Activated CD8-positive, alpha-beta memory T cell treated with anti-CD3 and anti-CD28 coated beads, Interleukin-2, amount 10 ng/mL, durations not matched to agents 7 days and 5 days (primary cell): ENCODE measurements at places on chromosomes 7 and 10. TPM values are rescaled to one million over a fixed set of nuclear protein-coding genes. Genes with fewer than 3 reads are reported as not detected.
A peak's percentile ranks its signal among the peaks of the same experiment; 100 is the strongest.

- peaks cover 9% of the 10 kb centered on the region for H3K27me3 ChIP-seq
- no peak overlapping the region for H3K27ac ChIP-seq
- no peaks in the 10 kb centered on the region for H3K36me3 ChIP-seq
- no peak overlapping the region for H3K4me3 ChIP-seq
Measured at GRCh38 chr7:128120976-128121490, 89.8 kb upstream of the LRRC4 start.

DNA sequence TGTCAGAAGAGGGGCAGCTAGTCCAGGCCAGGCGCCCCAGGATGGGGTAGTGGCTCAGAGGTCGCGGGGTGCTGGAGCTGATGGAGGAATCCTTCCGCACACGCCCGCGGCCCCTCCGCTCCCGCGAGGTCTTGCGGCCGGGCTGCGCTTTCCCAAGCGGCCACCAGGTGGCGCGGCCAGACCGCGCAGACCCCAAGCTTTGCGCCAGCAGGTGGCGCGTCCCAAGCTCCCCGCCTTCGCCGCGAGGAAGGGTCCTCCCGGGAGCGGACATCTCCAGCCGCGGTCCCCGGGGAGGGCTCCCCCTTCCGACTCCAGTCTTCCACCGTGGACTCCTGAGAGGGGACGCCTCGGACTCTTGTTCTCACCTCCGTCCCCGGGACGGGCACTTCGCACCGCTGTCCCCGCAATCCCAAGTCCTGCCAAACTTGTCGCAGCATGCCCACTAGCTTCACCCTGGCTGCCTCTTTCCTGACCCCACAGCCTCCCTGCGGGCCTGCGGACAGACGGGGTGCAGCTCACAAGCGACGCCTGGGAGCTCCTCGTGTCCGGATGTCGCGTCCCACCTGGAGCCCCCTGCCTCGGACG lies 19.4 kb downstream of the KCNK18 start:
- H3K4me1 ChIP-seq, result peaks cover 7% of the 10 kb centered on the region
- peaks cover 34% of the 10 kb centered on the region for H3K27me3 ChIP-seq
- H3K4me3 ChIP-seq, result peak overlapping the region; percentile 66
- no peaks in the 10 kb centered on the region for H3K36me3 ChIP-seq

GRCh38 chr7:27079234-27079975 lies 16.4 kb downstream of the HOXA1 start:
- H3K36me3 ChIP-seq, result no peaks in the 10 kb centered on the region
- no peak for DNase-seq
- H3K27me3 ChIP-seq, result peaks cover 14% of the 10 kb centered on the region
- no peak overlapping the region for H3K27ac ChIP-seq

- no peak overlapping the region for H3K4me3 ChIP-seq
- no peak for DNase-seq
- no peak overlapping the region for H3K27ac ChIP-seq
Measured at GRCh38 chr10:128451879-128452278, 325.7 kb upstream of the MKI67 start.

DNA sequence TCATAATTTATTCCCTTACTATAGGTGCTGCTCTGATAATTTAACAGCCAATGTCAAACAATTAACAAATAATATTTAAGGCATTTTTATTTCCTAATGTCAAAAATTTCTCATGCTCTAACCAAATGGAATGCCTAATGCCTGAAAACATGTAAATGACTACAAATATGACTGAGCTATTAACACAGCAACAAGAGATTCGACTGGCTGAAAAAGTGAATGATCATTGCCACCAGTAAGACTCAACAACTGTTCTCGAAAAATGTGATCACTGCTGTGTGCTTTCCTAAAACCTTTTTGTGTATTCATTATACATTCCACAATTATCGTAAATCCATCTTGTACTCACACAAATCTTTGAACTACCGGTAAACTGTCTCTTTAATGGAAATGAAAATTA lies 118.7 kb downstream of the NPY start:
- H3K4me3 ChIP-seq, result no peak overlapping the region
- no peak for DNase-seq
- H3K27ac ChIP-seq, result no peak overlapping the region
- no peaks in the 10 kb centered on the region for H3K36me3 ChIP-seq
- peaks cover 6% of the 10 kb centered on the region for H3K27me3 ChIP-seq

GRCh38 chr10:46223064-46223480 lies 63.7 kb upstream of the ANTXRL start:
- no peak overlapping the region for H3K4me3 ChIP-seq
- H3K36me3 ChIP-seq, result no peaks in the 10 kb centered on the region
- H3K4me1 ChIP-seq, result peaks cover 17% of the 10 kb centered on the region
- H3K27ac ChIP-seq, result no peak overlapping the region
- H3K27me3 ChIP-seq, result no peaks in the 10 kb centered on the region
- DNase-seq, result peak; percentile 38

DNA sequence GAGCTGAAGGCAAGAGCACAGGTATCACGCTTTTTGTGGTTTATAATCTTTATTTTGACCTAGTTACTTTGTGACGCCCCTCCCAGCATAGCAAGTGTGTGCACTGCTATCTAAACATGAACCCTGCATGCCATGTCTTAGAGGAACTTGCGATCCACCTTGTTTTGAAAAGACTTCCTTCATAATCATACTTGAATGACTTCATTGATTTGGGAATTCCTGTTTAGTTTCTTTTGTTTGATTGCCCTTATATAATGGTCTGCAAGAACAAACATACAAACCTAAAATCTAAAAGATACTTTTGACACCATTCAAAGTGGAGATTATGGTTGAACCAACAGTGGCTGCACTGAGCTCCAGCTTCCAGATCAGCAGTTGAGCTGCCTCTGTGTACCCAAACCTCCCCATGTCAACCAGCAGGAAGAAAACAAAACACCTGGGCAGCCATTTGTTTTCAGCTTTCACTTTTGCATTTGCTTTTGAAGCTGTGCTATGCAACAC lies 132.6 kb downstream of the CELF2 start:
- no peaks in the 10 kb centered on the region for H3K36me3 ChIP-seq
- no peaks in the 10 kb centered on the region for H3K27me3 ChIP-seq
- no peak for DNase-seq
- H3K4me3 ChIP-seq, result peak overlapping the region; percentile 75
- peak overlapping the region; percentile 97 for H3K27ac ChIP-seq
- peaks cover 82% of the 10 kb centered on the region for H3K4me1 ChIP-seq

DNA sequence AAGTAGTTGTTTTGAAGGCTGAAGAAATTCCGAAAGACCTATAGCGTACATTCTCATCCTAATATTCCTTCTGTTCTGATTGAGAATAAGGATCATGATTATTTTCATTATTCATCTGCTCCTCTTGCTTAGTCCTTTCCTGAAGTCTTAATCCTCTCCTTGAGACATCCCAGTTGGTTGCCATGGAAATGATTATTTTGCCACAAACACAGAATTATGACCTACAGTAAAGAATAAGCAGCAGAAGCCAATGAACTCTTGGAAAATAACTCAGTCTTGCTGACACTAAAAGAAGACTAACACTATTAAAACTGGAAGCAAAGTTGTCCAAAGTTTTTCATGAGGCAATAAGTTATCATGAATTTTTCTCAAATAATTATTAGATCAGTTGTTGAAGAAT lies 47.8 kb upstream of the JAZF1 start:
- no peak overlapping the region for H3K4me3 ChIP-seq
- H3K4me1 ChIP-seq, result no peaks in the 10 kb centered on the region

- DNase-seq, result no peak
- no peak overlapping the region for H3K4me3 ChIP-seq
- peaks cover 21% of the 10 kb centered on the region for H3K27me3 ChIP-seq
- no peaks in the 10 kb centered on the region for H3K36me3 ChIP-seq
- peaks cover 2% of the 10 kb centered on the region for H3K4me1 ChIP-seq
- H3K27ac ChIP-seq, result no peak overlapping the region
Measured at GRCh38 chr7:50502001-50502684, 52.0 kb upstream of the FIGNL1 start.

- H3K27ac ChIP-seq, result no peak overlapping the region
- DNase-seq, result no peak
- no peaks in the 10 kb centered on the region for H3K36me3 ChIP-seq
- H3K4me3 ChIP-seq, result no peak overlapping the region
- no peaks in the 10 kb centered on the region for H3K4me1 ChIP-seq
Measured at GRCh38 chr10:85542152-85542551, 824.4 kb downstream of the GRID1 start.

DNA sequence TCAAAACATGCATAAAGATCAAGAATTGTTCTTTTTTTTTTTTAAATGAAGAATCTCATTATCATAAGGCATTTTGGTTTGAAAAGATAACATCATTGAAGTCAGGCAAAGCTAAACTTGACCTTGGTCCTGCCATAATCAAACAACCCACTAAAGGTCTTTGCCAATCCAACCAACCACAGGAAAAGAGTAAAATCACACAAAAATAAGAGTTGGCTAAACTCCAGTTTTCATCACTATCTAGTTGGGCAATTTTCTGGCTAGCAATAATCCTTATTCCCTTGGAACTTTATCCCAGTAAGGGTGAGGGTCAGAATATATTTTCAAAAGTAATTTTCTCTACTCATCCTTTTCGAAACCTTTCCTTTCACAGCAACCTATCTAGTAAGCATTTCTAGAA lies 62.4 kb downstream of the HIBADH start:
- no peaks in the 10 kb centered on the region for H3K27me3 ChIP-seq
- no peak overlapping the region for H3K27ac ChIP-seq
- DNase-seq, result no peak
- H3K4me1 ChIP-seq, result no peaks in the 10 kb centered on the region
- H3K4me3 ChIP-seq, result no peak overlapping the region

DNA sequence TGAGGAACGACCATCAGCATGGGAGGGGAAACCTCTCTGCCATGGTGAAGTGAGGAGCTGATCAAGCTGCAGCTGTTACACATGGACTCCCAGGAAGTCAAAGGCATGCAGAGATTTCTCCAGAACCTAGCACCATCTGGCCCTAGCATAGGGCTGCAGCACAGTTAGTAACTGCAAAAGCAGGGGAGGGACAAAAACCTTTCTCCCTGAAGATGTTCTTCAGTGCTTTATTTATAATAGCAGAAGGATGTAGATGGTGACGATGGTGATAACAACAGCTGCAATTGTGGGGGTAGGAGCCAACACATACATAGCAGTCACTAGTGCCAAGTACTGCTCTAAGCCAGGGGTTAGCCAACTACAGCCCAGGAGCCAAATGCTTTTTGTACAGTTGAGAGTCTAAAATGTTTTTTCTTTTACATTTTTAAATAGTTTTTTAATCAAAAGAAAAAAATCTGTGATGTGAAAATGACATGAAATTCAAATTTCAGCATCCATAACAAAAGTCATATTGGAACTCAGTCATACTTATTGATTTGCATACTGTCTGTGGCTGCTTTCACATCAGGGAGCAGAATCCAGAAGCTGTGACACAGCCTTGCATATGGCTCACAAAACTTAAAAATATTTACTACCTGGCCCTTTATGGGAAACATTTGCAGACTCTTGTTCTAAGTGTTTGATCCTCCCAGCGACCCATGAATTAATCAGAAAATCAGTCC lies 299.5 kb downstream of the ELMO1 start:
- no peaks in the 10 kb centered on the region for H3K4me1 ChIP-seq
- H3K27ac ChIP-seq, result no peak overlapping the region
- no peak overlapping the region for H3K4me3 ChIP-seq
- no peak for DNase-seq
- H3K27me3 ChIP-seq, result no peaks in the 10 kb centered on the region

DNA sequence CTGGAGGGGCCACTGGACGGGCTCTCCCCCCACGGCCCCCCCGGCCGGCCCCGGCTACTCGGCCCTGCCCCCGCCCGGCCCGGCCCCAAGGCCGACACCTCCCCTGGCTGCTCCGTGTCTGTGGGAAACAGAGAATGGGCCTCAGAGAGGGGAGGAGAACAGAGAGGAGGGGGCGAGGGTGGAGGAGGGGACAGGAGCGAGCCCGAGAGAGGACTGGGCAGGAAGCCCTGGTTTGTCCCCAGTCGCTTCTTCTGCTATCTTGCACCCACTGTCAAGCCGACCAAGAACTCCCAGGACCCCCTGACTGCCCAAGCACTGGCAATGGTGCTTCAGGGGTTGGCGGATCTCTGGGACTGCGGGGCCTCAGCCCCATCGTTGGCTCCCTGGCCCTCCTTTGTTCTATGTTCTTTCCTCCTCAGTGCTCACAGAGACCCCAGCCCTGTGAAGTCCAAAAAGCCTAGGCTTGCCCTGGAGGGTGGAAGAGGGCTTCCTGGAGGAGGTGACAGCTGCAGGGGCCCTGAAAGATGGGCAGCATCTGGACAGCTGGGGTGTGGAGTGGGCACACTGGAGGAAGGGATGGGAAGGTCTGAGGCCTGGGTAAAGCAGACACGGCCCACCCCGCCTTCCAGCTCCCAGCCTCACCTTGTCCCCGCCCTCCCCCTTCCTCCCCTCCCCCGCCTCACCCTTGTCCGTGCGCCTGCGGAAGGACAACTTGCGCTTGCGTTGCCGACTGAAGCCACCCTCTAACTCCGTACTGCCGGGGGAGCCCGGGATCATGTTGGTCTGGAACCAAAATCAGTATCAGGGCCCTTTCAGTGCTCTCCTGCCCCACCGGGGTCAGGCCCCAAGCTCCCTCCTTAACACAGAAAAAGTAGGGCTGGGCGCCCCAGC lies 30.1 kb downstream of the KCNH2 start:
- H3K4me3 ChIP-seq, result no peak overlapping the region
- no peak for DNase-seq
- peaks cover 21% of the 10 kb centered on the region for H3K27me3 ChIP-seq

DNA sequence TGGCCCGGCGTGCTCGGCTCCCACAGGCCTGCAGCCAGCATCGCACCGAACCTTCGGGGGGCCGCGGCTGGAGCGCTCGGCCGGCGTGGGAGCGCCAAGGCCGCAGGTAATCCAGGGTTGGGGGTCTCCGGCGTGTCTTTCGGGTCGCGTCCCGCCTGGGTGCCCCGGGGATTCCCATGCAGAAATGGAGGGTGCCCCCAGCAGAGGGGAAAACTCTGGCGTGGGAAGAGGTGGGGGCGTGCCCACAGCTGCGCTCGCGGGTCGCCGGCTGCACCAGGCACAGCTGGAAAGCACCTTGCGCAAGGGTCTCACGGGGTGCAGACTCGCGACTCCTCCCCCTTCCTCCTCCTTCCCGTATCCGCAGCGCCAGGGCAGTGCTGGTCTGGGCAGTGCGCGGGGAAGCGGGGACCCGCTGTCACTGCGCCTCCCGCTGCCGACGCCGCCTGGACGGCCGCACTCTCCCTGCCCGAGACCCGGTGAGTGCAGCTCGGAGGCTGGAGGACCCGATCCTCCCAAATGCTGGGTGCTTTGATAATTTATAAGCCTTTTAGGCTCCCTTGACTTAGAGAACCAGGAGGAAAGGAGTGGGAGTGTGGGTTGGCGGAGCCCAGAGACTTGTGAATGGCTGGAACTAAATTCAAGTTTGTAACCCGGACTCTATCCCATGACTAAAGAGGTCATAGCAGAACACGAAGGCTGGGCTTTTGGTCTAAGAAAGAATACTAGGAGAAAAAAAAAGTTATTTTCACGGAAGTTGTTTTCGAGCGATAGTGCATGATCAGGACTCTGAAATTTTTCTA lies 489 bp downstream of the MAP3K8 start:
- DNase-seq, result peak; percentile 86
- peaks cover 44% of the 10 kb centered on the region for H3K36me3 ChIP-seq
- no peaks in the 10 kb centered on the region for H3K27me3 ChIP-seq

GRCh38 chr7:30027740-30028215 lies 434 bp upstream of the PLEKHA8 start:
- H3K4me3 ChIP-seq, result peak overlapping the region; percentile 93
- H3K36me3 ChIP-seq, result peaks cover 1% of the 10 kb centered on the region
- H3K27me3 ChIP-seq, result no peaks in the 10 kb centered on the region
- H3K4me1 ChIP-seq, result peaks cover 29% of the 10 kb centered on the region
- no peak for DNase-seq

Gene HELLS
- total RNA-seq, result 157 TPM

Gene HMX3
- total RNA-seq, result not detected

Gene FFAR4
- not detected for total RNA-seq

Gene KIAA1217
- total RNA-seq, result 0.70 TPM

Gene TRPV6
- total RNA-seq, result not detected

Gene GNAT3
- total RNA-seq, result not detected
